Muscle of leg (tissue), 16 donors: ENCODE measurements at places on chromosomes 5 and 9. TPM values are rescaled to one million over a fixed set of nuclear protein-coding genes. Genes with fewer than 3 reads are reported as not detected.

The HK3 gene
- 0.75 TPM for total RNA-seq

DNA sequence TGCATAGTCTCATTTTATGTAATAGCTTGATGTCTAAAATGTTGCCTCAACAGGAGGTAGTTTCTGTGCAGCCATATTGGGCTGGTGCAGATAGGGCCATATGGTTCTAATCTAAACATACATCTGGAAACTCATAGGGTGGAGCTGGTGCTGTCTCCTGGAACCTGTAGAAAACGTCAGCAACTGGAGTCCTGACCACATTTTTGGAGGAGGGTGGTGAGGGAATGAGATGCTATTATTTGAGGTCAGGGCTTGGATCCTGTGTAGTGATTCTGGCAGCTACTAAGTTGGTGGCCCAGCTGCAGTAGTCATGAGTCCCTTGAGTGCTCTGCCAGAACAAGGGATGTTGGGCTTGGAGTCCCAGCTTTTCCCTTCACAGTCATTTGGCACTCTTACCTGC is 14.1 kb downstream of the MAN2A1 start:
- peak; percentile 61 for DNase-seq

The CKMT2 gene
- total RNA-seq = 91.3 TPM

DNA sequence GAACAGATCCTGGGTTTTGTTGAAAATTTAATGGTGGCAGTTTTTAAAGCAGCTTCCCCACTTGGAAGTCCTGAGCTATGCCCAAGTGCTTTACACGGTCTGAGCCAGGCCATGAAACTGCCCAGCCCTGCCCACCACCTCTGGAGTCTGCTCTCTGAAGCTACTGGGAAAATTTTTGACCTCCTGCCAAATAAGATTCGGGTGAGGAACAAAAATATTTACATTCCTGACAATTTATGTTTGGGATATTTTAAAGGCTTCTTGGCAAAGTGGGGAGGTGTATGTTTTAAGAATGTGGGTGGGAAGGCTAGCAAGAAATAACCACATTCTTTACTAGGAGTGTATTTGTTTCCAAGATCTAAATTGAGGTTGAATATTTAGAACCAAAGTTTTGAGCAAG is 50.0 kb downstream of the HACD4 start:
- DNase-seq = peak; percentile 51

DNA sequence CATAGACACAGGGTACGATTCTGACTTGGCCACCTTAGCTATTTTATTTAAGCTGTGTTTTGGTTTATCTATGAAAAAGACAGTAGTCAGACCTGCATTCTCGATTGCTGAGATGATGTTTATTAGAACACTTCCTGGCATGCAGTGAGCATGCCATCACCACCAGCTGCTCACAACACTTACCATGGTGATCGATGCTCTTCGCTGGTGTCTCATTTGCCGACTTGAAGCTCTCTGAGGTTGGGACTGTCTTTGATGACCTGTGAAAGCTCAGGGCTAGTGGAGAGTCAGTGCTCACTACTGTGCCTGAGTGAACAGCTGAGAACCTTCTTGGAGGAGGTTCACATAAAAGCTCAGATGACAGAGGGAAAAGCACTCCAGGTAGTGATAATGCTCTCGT is 4.4 kb upstream of the C9orf153 start:
- no peak for DNase-seq

- DNase-seq = no peak
Measured at GRCh38 chr5:80139466-80139972, 104.4 kb downstream of the THBS4 start.

DNA sequence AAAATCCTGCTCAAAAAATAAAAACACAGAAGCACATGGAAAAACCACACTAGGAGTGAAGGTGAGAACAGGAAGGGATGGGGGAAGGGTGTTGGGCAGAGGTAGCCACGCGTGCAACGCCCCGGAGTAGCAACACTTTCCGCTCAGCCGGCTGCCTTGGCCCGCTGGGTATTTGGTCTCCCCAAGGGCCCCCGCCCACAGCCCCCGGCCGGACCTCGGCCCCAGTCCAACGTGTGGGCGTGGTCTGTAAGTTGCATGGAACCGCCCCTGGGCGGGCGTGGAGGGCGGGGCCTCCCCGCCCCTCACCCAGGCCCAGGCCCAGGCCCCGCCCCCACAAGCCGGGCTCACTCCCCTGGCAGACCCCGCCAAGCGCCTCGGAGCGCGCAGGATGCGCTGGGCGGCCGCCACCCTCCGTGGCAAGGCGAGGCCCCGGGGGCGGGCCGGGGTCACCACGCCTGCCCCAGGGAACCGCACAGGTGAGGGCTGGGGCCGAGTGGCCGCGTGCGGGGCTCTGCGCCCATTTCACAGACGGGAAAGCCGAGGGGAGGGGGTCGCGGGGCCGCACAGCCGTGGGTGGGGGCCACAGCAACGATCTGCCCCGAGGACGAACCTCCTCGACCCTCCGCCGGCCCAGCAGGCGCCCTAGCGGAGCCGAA is at the start of gene SUSD3:
Gene SUSD3, plus strand, starts transcription at position 347 of the 656 bp plus-strand sequence. Its CDS starts 42 bp downstream, at position 389.
- DNase-seq = peak; percentile 71

The ZDHHC21 gene
- total RNA-seq = 11.1 TPM

- DNase-seq = peak; percentile 7
Measured at GRCh38 chr5:94802450-94802849, 184.0 kb downstream of the SLF1 start.

GRCh38 chr9:114396558-114397218 is 8.9 kb upstream of the AKNA start:
- peak; percentile 96 for DNase-seq

- DNase-seq = no peak
Measured at GRCh38 chr9:36867241-36867640, 166.8 kb downstream of the PAX5 start.

- DNase-seq = no peak
Measured at GRCh38 chr5:95114305-95114704, 170.6 kb downstream of the MCTP1 start.

DNA sequence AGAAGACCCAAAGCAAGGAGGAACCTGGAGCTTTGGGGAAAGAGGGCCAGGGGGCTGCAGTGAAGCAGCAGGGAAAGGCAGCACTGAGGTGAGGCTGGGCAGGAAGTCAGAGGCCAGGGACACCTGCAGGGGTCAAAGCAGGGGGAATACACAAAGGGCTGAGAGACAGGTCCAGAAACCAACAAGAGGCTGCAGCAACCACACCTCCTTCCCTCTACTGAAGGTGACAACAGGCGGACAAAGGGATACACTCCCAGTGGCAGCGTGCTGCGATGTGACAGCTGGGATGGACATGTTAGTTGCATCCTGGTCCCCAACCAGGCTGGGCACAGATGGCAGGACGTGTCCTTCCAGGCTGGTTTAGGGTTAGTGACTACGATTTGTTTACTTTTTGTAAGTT is 12.6 kb downstream of the CFAP77 start:
- DNase-seq = no peak

The RASEF gene
- total RNA-seq = 0.31 TPM

DNA sequence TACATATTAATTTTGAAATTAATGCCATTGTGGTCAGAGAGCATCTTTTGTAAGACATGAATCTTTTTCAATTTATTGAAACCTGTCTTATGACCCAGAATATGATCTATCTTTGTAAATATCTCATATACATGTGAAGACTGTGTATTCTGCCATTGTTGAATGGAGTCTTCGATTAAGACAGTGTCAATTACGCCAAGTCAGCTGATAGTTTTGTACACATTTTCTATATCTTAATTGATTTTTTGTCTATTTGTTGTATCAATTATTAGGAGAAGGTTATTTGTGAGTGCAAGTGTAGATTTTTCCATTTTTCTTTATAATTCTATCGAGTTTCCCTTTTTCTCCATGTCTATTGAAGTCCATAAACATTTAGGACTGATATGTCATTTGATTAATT is 471.6 kb downstream of the MED10 start:
- no peak for DNase-seq

DNA sequence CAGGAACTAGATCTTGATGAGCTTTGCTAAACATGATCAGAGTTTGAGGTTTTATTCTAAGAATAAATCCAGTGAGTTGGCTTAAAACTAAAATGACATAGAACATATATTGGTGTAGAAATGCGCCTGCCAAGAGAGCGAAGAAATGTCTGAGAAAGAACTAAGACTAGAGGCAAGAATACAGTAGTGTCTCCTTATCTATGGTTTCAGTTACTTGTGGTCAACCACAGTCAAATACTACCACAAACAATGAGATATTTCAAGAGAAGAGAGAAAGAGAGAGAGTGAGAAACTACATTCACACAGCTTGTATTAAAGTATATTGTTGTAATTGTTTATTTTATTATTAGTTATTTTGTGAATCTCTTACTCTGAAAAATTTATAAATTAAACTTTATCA is 254.4 kb upstream of the CDH10 start:
- DNase-seq = no peak

The MEIKIN gene
- total RNA-seq = not detected

The ENTREP1 gene
- 15.1 TPM for total RNA-seq

DNA sequence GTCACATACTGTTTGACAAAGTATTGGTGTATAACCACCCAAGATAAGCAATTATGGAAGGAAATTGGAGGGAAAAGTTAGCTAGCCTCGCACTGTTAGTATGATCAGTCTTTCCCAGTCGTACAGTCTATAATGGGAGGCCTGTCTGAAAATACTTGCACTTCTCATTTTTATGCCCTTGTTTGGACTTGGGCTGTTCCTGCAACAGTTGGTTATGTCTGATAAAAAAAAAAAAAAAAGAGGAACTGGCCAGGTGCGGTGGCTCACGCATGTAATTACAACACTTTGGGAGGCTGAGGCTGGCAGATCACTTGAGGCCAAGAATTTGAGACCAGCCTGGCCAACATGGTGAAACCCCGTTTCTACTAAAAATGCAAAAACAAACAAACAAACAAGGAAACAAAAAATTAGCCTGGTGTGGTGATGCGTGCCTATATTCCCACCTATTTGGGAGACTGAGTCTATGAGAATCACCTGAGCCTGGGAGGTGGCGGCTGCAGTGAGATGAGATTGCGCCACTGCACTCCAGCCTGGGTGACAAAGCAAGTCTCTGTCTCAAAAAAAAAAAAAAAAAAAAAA is 58.3 kb upstream of the ANKRD33B start:
- DNase-seq = no peak

DNA sequence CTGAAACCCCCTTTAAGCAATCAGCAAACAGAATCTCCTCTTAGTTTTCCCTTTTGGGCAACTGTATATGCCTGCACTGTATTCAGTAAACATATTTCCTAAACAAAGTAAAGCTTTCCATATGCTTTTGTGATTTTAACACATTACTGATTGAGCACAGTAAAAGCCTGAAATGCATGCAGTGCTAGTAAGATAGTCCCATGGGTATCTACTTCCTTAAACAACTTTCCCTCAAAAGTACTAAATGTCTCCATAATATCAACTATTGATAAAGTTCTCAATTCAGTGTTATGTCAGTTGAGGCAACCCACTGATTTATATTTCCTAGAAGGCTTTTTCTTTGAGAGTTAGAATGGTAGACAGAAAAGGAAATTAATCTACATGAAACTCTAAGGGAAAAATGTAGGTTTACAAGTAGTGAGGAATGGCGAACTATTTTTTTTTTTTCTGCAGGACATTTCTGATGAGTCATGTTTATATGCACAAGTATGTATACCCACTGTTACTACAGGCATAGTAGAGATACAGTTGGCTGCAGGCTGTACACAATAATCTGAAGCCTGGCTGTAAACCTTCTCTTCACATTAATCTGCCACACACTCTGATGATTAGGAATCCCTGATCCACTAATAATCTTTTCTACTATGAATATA is 31.2 kb upstream of the CEP120 start:
- DNase-seq = no peak

DNA sequence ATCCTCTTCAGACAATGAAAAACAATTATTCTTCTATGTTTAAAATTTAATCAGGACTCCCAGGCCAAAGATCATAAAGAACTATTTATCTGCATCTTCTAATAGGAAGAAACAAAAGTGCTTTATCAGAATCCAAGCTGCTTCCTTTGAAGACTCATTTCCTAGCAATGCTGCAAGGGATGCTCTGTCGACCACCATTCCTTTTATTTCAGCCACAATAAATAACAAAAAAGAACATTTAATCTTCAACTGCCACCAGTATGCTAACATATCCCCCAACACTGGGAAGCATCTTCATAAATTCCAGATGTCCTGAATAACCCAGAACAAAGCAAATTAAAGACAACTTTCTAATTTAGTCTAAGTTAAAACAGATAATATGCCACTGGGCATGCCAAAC is 68.7 kb downstream of the PKD2L2 start:
- no peak for DNase-seq

The DCANP1 gene
- total RNA-seq = 0.09 TPM

The SLC1A1 gene
- total RNA-seq = 0.66 TPM

The PCDHGB1 gene
- 1.3 TPM for total RNA-seq

- DNase-seq = peak; percentile 82
Measured at GRCh38 chr9:110623462-110624025, 44.0 kb upstream of the SVEP1 start.

The FBXO4 gene
- 12.8 TPM for total RNA-seq

The MSX2 gene
- total RNA-seq = 0.35 TPM

DNA sequence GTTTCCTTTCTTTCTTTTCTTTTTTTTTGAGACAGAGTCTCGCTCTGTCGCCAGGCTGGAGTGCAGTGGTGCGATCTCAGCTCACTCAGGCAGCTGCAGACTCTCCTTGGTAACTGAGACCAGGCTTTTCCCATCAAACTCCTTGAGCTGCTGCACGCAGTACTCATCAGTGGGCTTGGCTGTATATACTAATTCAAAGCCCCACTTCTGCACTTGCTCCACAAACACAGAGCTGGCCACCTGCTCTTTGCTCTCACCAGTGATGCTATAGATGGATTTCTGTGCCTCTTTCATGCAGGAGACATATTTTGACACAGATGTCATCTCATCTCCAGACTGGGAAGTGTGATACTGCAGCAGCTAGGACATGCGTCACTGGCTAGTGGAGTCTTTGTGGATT is 252.7 kb downstream of the AP3B1 start:
- no peak for DNase-seq

GRCh38 chr9:110427497-110428104 is 89.9 kb upstream of the TXNDC8 start:
- peak; percentile 61 for DNase-seq

The LVRN gene
- total RNA-seq = 3.3 TPM

DNA sequence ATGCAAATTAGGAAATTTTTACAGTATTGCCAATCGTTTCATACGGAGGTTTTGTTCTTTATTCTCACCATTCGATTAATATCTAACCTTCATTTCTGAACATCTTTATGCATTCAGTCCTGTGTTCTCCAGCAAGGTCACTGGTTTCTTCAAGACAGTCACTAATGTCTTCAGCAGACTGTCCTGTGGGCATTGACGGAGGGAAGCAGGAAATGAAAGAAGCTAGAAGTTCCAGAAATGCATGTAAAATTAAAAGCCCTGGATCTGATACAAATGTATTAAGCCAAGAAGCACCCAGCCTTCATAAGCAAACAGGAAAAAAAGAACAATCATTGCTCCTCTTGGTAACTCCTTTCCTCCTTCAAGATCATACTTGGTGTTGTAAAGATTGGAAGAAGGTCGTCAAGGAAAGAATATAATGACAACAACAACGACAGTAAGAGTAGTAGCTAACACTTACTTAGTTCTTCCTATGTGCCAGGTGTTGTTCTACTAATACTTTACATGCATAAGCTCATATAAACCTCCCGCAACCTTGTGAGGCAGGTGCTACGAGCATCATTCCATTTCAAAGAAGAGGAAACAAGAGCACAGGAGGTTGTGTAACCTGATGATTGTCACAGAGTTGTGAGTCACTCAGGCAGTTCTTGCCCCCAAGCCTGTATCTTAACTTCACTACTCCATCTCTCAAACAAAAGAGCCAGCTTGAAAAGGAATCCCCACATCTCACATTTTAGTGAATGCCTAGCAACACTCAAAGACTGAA is 59.9 kb upstream of the CER1 start:
- DNase-seq = peak; percentile 53

- peak; percentile 91 for DNase-seq
Measured at GRCh38 chr5:97936231-97936630, 753.2 kb upstream of the RIOK2 start.
